Activated CD8-positive, alpha-beta memory T cell treated with anti-CD3 and anti-CD28 coated beads, Interleukin-2, amount 10 ng/mL, durations not matched to agents 7 days and 5 days (primary cell): ENCODE measurements at places on chromosomes 7 and 10. TPM values are rescaled to one million over a fixed set of nuclear protein-coding genes. Genes with fewer than 3 reads are reported as not detected.

KCNIP2 gene
- 1.6 TPM for total RNA-seq

NODAL gene
- total RNA-seq = not detected

OR9A2 gene
- not detected for total RNA-seq

UBTD1 gene
- total RNA-seq = 1.3 TPM

OPN1SW gene
- not detected for total RNA-seq

SH2B2 gene
- 1.3 TPM for total RNA-seq

NXPH1 gene
- total RNA-seq = not detected
